ENCODE measurements at places on chromosomes 6 and 20.

GRCh38 chr6:125002406-125002741, 40.1 kb downstream of the RNF217 start:
- no peak for DNase-seq

GRCh38 chr6:170128346-170128745, 162.5 kb downstream of the DLL1 start:
- DNase-seq = no peak

DNA sequence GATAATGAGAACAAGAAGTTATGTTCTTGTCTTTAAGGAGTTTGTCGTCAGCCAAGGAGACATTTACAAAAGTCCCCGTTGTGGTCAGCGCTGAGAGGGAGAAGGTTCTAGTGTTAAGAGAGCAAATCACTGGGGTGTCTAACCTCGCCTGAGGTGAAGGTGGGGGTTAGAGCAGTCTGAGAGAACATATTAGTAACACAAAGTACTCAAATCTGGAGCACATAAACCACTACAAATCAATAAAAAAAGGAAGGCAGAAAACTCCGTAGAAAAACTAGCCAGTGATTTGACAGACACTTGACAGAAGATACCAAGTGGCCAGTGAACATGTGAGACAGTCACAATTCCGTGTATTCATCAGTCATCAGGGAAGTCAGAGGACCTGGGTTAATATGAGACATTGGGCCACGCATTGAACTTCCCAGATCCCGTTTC, 45.4 kb downstream of the CDS2 start:
- DNase-seq = no peak

GRCh38 chr6:35165630-35166071, 24.5 kb upstream of the TCP11 start:
- no peak for DNase-seq

DNA sequence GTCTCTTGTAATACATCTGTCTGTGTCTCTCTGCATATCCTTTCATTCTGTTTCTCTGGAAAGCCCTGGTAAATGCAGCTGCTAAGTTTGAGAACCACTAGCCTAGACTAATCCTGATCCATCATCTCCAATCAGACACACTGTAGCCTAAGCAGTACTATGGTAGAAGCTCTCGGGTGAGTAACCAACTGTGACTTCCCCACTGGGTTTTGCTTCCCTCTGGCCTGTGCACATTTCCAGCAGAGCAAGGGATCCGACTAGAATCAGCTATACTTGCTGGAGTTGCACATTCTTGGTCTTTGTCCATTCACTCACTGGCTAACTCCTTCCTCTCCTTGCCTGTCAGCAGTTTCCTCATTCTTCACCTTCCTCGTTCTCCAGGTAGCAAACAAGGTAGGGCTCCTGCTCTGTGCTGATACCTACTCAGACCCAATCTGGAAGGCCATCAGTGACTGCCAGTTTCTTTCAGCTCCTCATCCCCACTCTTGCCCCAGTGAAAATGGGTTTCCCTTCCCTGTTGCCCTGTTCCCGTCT, 184.2 kb downstream of the PLCB4 start:
- DNase-seq = no peak

DNA sequence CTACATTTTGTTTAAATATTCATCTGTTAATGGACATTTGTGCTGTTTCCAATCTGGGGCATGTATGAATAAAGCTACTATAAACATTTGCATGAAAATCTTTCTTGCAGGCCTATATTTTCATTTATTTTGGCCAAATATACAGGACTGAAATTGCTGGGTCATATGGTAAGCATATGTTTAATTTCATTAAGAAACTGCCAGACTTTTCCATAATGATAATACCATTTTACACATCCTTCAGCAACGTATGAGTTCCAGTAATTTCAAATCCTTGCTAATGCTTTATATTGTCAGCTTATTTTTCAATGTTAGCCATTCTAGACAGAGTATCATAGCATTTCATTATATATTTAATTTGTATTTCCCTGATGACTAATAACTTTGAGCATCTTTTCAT, 51.0 kb downstream of the GPR6 start:
- no peak for DNase-seq

DNA sequence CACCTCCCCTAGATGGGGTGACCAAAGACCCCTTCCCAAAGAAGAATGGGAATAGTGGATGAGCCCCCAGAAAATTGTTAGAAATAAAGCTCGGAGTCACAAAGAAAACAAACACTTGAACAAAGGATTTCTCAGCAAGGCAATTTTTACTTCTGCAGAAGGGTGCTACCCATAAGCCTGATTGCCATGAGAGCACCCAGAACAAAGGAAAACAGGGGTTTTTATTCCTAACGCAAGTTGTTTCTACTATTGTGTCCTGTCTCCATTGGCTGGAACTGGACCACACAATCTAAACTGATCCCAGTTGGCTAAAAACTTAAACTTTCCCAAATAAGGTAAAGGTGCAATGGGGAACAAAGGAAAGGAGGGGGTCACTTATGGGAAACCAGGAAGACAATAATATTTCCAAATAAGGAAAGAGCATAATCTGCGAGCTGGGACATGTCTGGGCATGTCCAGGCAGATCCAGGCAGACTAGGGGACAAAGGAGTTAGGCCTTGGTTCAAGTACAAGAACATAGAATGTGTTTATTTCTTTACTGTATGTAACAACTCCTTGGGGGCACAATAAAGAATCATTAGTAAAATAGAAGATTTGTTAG, 20.0 kb downstream of the HLA-B start:
- no peak for DNase-seq

GRCh38 chr20:12410783-12411182, 493.1 kb downstream of the BTBD3 start:
- DNase-seq = no peak

DNA sequence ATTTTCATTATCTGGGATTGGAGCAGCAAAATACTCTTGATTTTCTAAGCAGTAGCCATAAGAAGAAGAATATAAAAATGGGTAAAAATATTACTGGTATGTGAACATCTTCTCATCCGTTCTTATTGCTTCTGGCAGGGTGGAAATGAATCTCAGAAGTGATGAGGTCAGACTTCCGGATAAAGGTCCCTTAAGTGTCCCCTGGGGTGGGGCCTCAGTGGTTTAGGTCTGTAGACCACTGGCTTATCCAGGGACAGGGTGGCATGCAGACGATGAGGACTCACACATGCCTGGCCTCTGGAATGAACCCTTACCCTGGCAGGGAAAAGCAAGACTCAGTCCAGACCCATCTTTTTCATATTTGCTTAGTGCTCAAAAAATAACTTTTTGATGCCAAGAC, 143.3 kb downstream of the UST start:
- DNase-seq = no peak

DNA sequence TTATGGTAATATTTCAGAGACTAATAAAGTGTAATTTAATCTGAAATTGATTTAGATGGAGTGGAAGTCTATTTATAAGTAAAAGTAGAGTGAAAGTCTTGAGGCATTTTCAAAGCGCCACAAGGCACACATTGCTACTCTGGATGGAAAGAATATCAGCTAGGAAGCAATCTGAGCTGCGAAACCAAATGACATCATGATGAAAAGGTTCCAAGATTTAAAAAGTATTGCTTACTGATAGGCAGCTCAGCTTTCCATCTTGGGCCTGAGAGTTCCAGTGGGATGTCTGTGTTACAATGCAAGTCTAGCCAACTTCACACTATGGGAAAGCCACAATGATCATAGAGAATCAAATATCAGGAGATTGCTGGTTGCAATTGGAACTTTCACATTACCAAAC, 126.9 kb upstream of the VGLL2 start:
- DNase-seq = no peak

DNA sequence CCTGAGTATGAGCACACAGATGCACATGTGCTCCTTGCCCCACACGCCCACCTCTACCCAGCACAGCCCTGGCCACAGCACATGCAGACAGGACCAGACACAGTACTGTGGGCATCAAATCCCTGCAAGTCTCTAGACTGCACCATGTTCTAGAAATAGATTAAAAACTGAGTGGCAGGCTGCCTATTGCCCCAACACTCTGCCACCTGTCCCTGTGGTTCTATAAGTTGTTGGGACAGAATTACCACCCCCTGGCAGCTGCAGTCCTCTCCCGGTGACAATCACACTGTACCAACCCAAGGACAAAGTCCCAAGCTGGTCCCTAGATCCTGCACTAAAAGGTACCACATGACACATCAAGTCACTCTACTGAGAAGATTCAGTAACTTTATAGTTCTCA, 70.2 kb downstream of the B3GAT2 start:
- no peak for DNase-seq

DNA sequence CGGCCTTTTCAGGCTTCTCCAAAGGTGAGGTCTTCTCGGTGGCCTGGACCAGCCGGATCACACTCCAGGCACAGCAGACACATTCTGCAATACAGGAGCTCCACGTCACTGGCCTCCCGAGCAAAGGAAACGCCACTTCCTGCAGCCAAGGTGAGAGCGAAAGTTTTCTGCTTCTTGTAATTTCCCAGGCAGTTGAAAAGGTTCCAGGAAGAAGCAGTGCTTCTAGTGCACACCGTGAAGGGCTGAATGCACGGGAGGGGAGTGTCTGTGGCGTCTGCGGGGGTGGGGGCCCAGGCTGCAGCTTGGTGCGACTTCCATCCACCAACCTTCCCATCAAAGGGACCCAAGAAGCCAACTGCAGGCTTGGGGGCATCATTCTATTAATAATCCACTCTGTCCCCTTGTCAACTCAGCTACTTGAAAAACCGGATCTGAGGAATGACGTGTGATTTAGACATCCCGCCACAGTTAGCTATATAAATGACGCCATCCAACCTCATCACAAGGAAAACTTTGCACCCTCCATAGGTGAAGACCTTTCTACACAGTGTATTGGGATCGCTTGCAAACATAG, 61.1 kb downstream of the NFATC2 start:
- no peak for DNase-seq

DNA sequence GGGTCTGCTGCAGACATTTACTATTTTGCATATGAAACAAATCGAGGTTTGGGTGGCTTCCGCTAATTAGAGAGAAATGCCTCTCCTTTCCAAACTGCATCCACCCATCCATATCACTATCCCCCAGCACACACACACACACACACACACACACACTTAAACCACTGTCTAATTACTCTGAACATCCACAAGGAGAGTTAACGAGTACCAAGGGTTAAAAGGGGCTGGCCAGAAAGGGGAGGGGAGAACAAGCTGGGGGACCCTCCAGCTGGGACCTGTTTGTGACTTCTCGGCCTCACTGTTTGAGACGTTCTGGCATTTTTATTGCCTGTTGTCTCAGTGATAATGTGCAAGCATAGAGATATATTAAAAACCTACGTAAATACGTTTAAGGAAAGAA, 261.2 kb downstream of the FOXC1 start:
- DNase-seq = no peak

- DNase-seq = no peak
Measured at GRCh38 chr6:24967211-24967610, 31.5 kb upstream of the RIPOR2 start.

- DNase-seq = no peak
Measured at GRCh38 chr6:73121421-73121993, 103.8 kb downstream of the KHDC1L start.

GRCh38 chr6:134850721-134851305, 99.1 kb downstream of the ALDH8A1 start:
- no peak for DNase-seq

DNA sequence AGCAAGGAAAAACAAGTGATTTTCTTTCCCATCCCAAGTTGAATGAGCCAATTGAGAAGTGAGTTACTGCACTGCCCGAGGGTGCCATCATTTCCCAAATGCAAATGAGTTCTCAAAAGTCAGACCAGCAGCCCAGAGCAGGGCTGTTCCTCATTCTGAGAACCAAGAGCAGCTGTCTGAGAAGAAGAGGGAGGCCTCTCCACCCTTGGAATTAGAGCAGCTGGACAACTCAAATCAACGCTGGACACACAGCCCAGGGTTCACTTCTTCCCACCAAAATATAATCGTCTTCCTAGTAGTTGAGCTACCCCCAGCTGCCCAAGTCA, 4.6 kb upstream of the PREX1 start:
- no peak for DNase-seq

DNA sequence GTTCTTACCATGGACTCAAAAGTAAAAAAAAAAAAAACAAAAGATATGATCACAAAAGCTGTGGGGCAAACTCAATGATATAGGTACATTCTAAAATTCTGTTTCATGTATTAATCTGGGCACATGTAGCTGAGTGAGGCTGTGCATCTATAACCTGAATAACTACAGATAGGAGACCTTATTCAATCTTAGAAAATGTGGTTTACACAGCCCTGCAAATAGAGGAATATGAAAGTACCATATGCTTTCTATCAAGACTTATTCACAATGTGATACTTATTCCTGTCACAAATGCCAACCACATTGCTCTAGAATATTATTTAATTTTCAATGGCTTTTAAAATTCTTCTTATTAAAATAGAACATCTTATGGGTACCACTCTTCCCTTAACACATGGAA, 3.1 kb upstream of the SPACA1 start:
- DNase-seq = no peak

DNA sequence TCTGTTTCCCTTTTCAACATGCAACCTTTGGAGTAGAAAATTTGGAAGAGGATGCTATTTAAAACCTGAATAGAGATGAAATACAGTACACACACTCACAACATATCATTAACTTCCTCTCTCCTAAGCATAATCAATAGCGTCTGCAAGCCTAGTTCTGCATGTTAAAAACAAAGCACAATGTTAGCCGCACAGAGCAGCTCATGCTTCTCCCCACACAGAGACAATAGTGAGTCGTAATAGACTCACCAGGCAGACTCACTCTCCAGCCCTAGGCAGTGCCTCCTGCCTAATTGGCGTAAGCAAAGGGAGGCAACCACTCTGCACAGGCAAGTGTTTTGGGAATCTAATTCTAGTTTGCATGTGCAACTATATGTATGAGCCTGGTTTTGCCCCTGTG, 45.8 kb upstream of the ARID1B start:
- DNase-seq = no peak

- DNase-seq = no peak
Measured at GRCh38 chr6:48678390-48678789, 567.4 kb upstream of the PTCHD4 start.

DNA sequence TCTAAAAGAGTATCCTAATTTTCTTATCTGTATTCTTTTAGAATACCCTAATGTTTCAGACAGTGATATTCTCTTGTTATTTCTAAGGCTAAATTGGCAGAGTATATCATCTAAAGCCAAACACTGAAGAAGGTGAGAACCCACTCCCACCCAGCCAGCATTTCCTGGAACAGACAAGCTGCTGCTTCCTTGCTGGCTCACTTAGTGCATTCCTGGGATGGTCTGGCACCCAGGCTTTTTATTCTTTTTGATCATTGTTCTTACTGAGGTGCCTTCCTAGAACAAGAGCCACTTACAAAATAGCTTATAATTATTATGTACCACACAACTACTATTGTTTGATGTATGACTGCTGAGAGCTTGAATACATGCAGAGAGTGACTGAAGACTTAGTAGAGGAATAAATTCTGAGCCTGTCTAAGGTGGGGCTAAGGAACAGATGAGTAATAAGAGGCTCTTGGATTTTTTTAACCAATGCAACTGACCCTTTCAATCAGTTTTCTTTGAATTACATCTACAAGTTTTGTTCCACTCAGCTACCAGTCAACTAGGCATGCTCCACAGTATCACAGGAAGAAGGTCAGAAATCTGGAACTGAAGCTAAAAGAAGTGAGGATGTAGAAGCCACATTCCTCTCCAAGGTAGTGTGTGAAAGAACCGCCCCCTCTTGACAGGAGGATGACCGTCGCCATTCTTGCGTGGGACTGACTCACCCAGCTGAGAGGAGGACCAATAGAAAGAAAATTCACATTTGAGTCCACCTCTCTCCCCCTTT, 30.1 kb downstream of the PRPH2 start:
- DNase-seq = no peak

Data from AG04449 (cell line).